ENCODE measurements at places on chromosomes 5 and 9.

DNA sequence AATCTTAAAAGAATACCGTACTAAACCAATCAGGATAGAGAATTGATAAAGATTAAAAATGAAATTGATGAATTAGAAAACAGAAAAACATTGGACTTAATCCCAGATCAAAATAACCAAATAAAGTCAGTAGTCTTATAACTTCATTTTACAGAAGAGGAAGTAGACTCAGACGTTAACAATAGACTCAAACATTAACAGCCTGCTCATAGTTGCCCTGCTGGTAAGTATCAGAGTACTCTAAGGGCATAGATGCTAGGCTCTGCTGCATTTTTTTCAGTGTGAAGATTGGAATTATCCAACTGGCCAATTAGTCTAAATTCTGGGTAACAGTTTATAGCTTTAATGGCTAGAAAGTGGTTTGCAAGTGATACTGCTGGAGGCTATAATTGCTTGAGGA lies 42.9 kb downstream of the ADGRV1 start:
- H3K27ac ChIP-seq: no peak overlapping the region
- H3K4me3 ChIP-seq: no peak overlapping the region
- H3K36me3 ChIP-seq: no peaks in the 10 kb centered on the region
- no peaks in the 10 kb centered on the region for H3K27me3 ChIP-seq
- DNase-seq: no peak

GRCh38 chr9:223152-223551 lies 8.5 kb downstream of the DOCK8 start:
- H3K27me3 ChIP-seq: no peaks in the 10 kb centered on the region
- no peak overlapping the region for H3K4me3 ChIP-seq
- H3K36me3 ChIP-seq: no peaks in the 10 kb centered on the region
- H3K27ac ChIP-seq: no peak overlapping the region

GRCh38 chr5:140402258-140403074 lies 833 bp downstream of the ANKHD1 start:
- H3K4me1 ChIP-seq: peaks cover 44% of the 10 kb centered on the region
- DNase-seq: peak; percentile 58
- H3K27ac ChIP-seq: peak overlapping the region; percentile 93
- H3K36me3 ChIP-seq: peaks cover 7% of the 10 kb centered on the region
- H3K27me3 ChIP-seq: no peaks in the 10 kb centered on the region

GRCh38 chr5:160260881-160261815 lies 31.8 kb downstream of the FABP6 start:
- DNase-seq: no peak
- no peaks in the 10 kb centered on the region for H3K36me3 ChIP-seq
- H3K27me3 ChIP-seq: no peaks in the 10 kb centered on the region

DNA sequence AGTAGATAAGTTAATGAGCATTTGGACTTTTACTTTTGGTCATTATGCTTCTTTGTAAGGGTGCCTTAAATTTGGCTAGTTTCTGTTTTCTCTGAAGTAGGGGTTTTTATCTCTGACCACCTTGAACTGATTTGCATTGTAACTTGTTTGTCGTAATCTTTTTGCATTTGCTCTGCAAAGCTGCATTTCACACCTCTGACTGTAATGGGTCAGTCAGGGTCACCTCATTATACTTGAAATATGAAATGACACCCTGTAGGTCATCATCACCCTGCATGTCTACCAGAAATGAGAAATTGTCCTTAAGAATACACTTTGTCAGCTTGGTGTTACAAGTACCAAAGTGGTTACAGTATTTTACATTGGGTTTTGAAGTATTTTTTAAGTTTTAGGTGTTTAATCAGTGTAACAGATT lies 74.0 kb downstream of the KCNN2 start:
- H3K27me3 ChIP-seq: no peaks in the 10 kb centered on the region
- H3K4me3 ChIP-seq: no peak overlapping the region
- no peak for DNase-seq
- H3K27ac ChIP-seq: no peak overlapping the region
- H3K36me3 ChIP-seq: no peaks in the 10 kb centered on the region

Data from CD8-positive, alpha-beta memory T cell (primary cell).